ENCODE measurements at places on chromosomes 12 and 14. TPM values are rescaled to one million over a fixed set of nuclear protein-coding genes. Genes with fewer than 3 reads are reported as not detected.

GRCh38 chr14:84579292-84579691 is 950.7 kb upstream of the FLRT2 start:
- no peaks in the 10 kb centered on the region for H3K4me1 ChIP-seq
- H3K4me3 ChIP-seq: no peak overlapping the region
- no peak for DNase-seq
- H3K27me3 ChIP-seq: no peaks in the 10 kb centered on the region

DNA sequence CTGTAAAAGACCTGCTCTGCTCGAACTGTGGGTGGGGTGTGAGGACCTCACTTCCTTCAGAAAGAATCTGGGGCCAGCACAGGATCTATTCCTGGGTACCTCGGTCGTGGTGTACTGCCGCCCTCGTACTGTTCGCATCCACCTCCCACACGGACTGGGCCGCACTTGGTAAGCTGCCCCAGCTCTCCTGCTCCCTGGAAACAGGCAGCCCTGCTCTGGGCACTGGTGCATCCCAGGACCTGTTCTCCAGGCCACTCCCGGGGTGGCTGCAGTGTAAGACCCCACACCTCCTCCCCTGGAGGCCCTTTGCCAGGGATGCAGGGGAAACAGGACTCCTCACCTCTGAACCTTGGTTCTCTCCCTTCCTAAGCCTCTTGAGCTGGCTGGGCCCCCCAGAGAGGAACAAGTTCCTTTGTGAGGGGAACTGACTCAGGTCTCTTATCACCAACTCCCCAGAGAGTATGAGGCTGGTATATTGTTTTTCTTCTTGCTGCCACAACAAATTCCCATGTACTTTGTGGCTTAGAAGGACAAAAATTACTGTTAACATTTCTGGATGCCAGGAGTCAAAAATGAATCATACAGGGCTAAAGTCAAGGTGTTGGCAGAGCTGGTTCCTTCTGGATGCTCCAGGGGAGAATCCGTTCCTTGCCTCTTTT is 276.5 kb downstream of the NUAK1 start:
- no peak for DNase-seq
- no peaks in the 10 kb centered on the region for H3K4me1 ChIP-seq
- no peak overlapping the region for H3K27ac ChIP-seq
- H3K4me3 ChIP-seq: no peak overlapping the region
- no peaks in the 10 kb centered on the region for H3K36me3 ChIP-seq
- H3K27me3 ChIP-seq: no peaks in the 10 kb centered on the region

- H3K36me3 ChIP-seq: no peaks in the 10 kb centered on the region
- peak overlapping the region; percentile 92 for H3K27ac ChIP-seq
- H3K4me1 ChIP-seq: peaks cover 68% of the 10 kb centered on the region
- no peak overlapping the region for H3K4me3 ChIP-seq
Observed at GRCh38 chr14:49971156-49972130, 78.6 kb downstream of the ARF6 start.

GRCh38 chr12:131250028-131250950 is 296.6 kb downstream of the ADGRD1 start:
- no peaks in the 10 kb centered on the region for H3K4me1 ChIP-seq
- H3K27ac ChIP-seq: no peak overlapping the region
- no peak overlapping the region for H3K4me3 ChIP-seq
- no peak for DNase-seq
- H3K27me3 ChIP-seq: no peaks in the 10 kb centered on the region

DNA sequence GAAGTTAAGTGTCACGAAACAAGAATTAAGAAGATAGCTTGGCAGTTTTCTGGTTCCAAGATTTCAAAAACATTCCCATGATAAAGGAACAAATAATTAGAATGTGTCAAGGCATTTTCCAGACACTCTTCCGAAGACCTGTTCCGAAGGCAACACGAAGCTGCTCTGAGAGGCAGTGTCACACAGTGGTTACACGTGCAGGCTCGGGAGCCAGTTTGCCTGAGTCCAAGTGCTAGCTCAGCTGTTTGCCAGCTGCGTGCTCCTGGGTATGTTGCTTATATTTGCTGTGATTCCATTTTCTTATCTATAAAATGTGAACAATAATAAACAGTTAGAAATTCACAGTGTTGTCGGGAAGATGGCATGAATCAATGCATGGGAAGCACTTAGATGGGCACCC is 217.9 kb upstream of the GRIP1 start:
- H3K36me3 ChIP-seq: no peaks in the 10 kb centered on the region
- no peaks in the 10 kb centered on the region for H3K4me1 ChIP-seq
- DNase-seq: no peak
- H3K27ac ChIP-seq: no peak overlapping the region

DNA sequence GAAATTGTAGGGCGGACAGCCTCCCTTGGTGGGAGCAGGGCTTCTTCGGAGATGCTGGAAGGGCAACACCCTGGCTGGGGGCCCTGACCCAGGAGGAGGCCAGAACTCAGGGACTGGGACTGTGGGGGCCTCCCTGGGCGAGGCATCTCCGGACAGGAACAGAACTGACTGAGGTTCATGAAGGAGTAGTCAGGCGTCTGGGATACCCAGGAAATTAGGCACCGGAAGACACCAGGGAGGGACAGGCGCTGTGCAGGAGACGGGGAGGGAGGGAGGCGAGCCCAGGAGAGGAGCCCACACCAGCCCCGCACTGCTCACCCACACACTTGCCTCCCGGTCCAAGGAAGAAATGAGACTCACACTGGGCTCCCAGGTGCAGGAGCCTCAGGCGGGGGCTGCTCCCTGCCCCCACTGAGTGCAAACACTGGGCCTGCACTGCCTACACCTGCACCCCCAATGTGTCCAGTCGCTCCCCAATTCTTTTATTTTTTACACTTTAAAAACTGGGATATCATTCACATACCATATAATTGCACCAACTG is 262.6 kb upstream of the SFSWAP start:
- H3K4me1 ChIP-seq: no peaks in the 10 kb centered on the region
- H3K27me3 ChIP-seq: peaks cover 18% of the 10 kb centered on the region
- H3K27ac ChIP-seq: no peak overlapping the region
- DNase-seq: no peak
- H3K4me3 ChIP-seq: no peak overlapping the region

GRCh38 chr12:114508529-114509129 is 102.7 kb upstream of the TBX5 start:
- H3K36me3 ChIP-seq: no peaks in the 10 kb centered on the region
- no peak overlapping the region for H3K27ac ChIP-seq
- H3K27me3 ChIP-seq: no peaks in the 10 kb centered on the region
- H3K4me1 ChIP-seq: no peaks in the 10 kb centered on the region
- DNase-seq: no peak

DNA sequence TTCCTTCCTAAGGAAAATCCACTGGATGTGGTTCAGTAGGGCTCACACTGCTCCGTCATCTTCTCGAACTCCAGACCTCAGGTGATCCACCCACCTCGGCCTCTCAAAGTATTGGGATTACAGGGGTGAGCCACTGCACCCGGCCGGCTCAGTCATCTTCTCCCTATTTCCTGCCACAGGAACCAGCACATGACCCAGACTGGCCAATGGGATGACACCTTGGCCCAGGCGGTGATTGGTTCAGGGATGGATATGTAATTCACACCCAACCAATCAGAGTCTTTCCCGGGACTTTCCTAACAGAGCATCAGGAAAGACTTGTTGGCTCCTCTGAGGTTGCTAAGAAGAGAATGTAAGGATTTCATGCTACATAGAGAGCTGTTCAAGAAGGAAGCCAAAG is 19.2 kb upstream of the C12orf76 start:
- H3K27ac ChIP-seq: no peak overlapping the region
- no peaks in the 10 kb centered on the region for H3K27me3 ChIP-seq
- no peaks in the 10 kb centered on the region for H3K36me3 ChIP-seq
- H3K4me1 ChIP-seq: no peaks in the 10 kb centered on the region
- H3K4me3 ChIP-seq: no peak overlapping the region

DNA sequence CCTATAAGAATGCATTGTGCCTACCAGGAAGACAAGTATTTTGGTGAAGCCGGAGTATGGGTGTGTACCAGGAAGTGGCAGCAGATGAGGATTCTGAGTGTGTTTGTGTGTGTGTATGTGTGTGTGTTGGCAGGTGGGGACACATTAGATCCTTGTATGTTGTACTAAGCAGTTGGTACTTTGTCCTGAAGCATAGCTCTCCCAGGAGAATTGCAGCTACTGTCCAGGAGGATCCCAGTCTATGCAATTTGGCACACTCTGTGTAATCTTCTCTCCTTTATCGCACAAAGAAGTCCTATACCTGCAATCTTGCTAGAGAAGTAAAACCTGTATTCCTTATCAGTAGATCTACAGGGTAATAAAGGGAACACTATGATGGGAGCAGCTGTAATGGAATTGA is 276.5 kb downstream of the PAWR start:
- no peaks in the 10 kb centered on the region for H3K27me3 ChIP-seq
- no peak overlapping the region for H3K4me3 ChIP-seq
- peaks cover 3% of the 10 kb centered on the region for H3K4me1 ChIP-seq
- H3K27ac ChIP-seq: no peak overlapping the region
- no peak for DNase-seq

DNA sequence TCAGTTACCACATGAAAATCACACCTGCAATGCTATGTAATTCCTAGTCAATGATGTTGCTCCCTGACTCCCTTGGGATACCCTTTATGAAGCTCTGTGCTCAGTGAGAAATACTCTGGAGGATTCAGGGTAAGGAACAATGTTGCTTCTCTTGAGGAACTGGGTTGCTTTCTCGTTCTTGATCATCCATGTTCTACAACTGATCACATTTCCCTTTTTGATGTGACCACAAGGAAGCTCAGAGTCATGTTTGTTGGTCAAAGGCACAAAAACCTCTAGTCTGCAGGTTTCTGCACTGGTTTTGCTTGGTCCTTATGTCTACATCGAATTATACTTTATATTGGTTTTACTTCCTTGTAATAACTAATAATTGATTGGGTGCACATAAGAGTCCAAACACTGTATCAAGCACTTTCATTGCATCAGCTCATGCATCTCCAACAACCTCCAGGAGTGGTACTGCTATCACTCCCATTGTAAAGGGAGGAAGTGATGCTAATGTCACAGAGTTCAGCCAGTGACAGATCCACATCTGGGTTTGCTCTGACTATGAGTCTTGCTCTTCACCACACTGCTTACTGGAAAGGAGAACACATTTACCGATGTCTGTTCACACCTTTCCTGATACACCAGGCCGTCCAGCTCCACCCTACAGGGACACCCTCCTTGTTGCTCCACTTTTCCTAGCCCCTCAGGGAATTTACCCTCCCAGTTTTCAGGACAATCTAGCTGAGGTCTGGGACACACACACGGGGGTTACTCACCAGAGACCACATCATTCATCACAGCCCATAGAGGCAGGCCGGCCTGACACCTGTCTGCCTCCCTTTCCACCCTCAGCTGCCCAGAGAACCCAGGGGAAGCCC is 41.0 kb downstream of the CMKLR1 start:
- no peaks in the 10 kb centered on the region for H3K27me3 ChIP-seq
- peak overlapping the region; percentile 9 for H3K27ac ChIP-seq
- no peak overlapping the region for H3K4me3 ChIP-seq
- H3K4me1 ChIP-seq: peaks cover 13% of the 10 kb centered on the region
- no peak for DNase-seq

- DNase-seq: no peak
- no peak overlapping the region for H3K27ac ChIP-seq
- no peak overlapping the region for H3K4me3 ChIP-seq
- H3K36me3 ChIP-seq: no peaks in the 10 kb centered on the region
- H3K27me3 ChIP-seq: no peaks in the 10 kb centered on the region
Observed at GRCh38 chr14:101199028-101199770, 295.7 kb upstream of the RTL1 start.

DNA sequence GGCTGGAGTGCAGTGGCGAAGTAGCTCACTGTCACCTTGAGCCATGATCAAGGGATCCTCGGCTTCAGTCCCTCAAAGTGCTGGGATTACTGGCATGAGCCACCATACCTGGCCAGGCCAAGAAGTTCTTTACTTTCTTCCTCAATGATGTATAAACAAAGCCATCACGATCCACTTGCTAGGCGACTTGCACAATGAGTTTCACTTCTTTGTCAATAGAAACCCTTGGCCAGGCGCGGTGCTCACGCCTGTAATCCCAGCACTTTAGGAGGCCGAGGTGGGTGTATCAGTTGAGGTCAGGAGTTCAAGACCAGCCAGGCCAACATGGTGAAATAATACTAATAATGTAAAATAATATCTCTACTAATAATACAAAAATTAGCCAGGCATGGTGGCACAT is 14.4 kb upstream of the SPSB2 start:
- no peaks in the 10 kb centered on the region for H3K36me3 ChIP-seq
- no peaks in the 10 kb centered on the region for H3K27me3 ChIP-seq
- no peak for DNase-seq

DNA sequence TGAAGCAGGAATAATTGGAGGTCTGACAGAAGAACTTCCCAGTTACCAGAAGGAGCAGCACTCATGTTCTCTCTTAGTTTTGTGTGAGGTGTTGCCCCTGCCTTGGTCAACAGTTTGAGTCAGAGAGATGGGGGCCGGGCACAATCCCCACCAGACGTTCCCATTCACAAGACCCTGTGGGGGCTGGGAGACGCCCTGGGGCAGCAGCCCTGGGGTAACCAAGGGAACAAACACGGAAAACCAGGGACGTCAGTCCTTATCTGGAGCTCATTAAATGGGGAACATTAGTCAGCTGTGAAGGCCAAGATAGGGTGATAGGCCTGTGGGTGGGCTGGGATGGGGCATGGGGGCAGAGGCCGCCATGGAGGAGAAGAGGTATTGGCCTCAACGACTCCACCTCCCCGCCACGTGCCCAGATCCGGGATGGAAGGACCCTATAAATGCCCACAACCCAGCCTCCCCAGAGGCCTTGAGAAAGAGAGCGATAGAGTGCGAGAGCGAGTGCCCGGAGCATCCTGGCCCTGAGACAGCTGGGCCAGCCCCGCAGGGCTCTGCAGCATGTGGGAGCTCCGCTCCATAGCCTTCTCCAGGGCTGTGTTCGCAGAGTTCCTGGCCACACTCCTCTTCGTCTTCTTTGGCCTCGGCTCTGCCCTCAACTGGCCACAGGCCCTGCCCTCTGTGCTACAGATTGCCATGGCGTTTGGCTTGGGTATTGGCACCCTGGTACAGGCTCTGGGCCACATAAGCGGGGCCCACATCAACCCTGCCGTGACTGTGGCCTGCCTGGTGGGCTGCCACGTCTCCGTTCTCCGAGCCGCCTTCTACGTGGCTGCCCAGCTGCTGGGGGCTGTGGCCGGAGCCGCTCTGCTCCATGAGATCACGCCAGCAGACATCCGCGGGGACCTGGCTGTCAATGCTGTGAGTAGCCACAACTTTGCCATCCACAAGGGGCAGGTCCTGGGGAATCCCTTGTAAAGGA is at the start of gene AQP2:
AQP2 (plus strand) TSS at position 465 of the 979 bp plus-strand sequence; CDS start at position 559, 94 bp downstream.
- DNase-seq: no peak
- peaks cover 51% of the 10 kb centered on the region for H3K27me3 ChIP-seq
- H3K36me3 ChIP-seq: no peaks in the 10 kb centered on the region
- H3K27ac ChIP-seq: no peak within 1 kb of the TSS
- H3K4me3 ChIP-seq: no peak within 1 kb of the TSS
- peaks cover 10% of the 10 kb centered on the region for H3K4me1 ChIP-seq

Gene FOXA1
- 27.7 TPM for total RNA-seq

Gene CMA1
- total RNA-seq: not detected

Gene APAF1
- 4.1 TPM for total RNA-seq

Gene CD4
- total RNA-seq: 1.6 TPM

Gene ASB2
- total RNA-seq: 4.5 TPM

Data from esophagus squamous epithelium (tissue), 5 donors.